Central memory CD4-positive, alpha-beta T cell (primary cell): ENCODE measurements at places on chromosomes 6 and 20.

DNA sequence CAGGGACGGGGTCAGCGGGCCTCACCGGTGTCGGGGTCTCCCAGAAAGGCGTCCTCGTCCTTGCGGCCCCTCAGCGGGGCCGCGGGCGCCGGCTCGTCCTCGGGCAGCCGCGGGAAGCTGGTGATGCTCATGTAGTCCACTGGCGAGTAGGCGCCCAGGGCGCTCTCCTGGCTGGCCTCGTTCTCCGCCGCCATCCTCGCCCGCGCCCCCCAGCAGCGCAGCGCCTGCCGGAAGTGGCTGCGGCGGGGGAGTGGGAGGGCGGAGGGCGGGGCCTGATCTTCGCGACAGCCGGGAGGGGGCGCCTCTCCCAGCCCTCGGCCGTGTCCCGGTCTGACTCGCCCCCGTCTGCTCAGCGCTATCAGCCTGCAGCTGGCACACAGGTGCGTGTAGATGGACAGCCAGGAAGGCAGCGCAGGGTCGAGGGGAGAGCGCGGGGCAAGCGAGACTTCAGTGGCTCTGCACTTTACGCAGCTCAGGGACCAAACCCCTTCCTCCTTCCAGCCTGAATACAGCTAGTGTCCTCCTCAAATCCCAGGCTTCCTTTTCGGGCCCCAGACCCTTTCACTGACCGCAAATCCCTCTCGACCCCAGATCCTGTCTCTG, at the start of gene GGT7:
GGT7 (minus strand) TSS at position 235 of the 603 bp plus-strand sequence; CDS start at position 194, 41 bp downstream.
- DNase-seq = peak; percentile 81

- no peak for DNase-seq
Measured at GRCh38 chr6:146265056-146265455, 236.2 kb downstream of the GRM1 start.

DNA sequence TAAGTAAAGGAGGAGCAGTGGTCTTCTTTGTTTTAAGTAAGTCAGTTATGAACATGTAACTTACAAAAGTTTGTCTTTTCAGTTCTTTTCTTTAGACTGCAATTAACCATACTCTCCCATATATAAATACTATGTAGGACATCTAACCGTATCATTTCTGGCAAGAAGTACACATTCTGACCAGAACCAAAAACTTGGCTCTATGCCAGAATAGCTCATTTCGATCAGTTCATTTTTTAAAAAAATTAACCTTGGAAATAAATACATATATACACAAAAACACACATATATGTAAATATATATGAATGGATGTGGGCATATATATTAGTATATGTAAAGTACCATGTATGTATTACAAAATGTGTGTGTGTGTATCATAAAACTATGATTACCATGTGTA, 145.0 kb downstream of the PHACTR1 start:
- DNase-seq = no peak

DNA sequence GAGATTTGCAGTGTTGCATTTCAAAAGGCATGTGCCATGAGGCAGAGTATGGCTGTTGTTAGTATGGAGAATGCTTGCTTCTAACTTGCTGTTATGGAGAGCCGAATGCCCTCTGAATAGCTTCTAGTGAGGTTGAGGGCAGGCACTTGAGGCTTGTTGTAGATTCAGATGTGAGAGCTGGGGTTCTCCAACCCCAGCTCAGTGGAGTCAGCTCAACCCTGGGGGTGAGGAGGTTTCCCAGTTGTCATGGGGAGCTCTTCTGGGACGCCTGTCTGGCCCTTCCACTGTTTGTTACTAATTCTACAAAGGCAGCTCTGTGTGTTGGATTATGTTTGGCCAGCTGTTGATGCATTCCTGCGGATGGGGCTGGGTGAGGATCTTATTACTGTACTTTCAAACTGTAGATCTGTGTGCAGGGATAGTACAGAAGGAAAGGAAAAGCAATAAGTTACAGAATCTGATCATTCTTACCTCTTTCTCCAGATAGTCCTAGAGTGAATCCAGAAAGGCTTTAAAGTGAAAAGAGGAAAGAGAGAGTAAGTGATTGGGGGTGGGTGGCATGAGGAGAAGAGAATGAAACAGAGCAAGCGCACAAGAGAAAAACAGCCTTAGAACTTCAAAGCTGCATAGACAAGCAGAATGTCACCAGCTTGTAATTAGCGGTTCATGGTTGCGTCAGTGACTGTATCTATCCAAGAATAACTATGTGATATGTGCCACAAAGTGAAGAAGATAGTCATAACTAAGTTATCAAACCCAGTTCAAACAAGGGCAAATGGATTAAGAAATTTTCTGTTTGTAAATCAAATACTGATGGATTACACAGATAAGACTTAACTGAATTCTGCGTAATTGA, 148.7 kb downstream of the PRL start:
- DNase-seq = no peak

GRCh38 chr6:151434369-151434768, 17.6 kb downstream of the RMND1 start:
- no peak for DNase-seq

GRCh38 chr6:139743664-139744437, 369.4 kb upstream of the CITED2 start:
- no peak for DNase-seq

DNA sequence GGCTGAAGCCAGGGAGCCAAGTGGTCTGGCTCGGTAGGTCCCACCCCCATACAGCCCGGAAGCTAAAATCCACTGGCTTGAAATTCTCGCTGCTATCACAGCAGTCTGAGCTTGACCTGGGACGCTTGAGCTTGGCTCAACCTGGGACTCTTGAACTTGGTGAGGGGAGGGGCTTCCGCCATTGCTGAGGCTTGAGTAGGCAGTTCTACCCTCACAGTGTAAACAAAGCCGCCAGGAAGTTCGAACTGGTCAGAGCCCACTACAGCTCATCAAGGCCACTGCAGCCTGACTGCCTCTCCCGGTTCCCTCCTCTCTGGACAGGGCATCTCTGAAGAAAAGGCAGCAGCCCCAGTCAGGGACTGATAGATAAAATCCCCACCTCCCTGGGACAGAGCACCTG, 1337.7 kb downstream of the HACE1 start:
- DNase-seq = no peak

DNA sequence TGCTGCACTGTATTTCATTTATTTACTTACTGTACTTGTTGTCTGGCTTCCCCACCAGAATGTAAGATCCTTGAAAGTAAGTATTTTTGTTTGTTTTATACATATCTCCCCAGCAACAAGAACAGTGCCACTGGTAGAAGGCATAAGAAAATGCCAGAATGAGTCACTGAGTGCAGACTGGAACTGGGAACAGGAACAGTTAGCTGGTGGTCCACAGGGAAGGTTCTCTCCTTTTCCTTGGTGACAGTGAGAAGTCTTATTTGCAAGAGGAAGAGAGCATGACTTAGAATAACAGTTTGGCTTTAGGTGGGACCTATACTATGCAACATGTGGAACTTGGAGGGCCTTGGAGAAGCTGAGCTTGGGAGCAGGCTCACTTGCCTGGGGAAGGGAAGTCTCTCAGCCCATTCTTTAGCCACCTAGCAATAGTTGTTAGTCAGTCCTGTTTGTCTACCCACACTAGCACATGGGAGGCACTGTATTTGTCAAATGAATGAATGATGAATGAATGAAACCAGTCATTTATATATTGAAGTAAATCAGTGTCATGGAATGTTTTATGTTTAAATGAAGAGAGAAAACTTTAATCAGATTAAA, 203.5 kb downstream of the KCNQ5 start:
- no peak for DNase-seq

- no peak for DNase-seq
Measured at GRCh38 chr6:113381232-113381631, 475.9 kb upstream of the MARCKS start.

- no peak for DNase-seq
Measured at GRCh38 chr6:100761841-100762240, 119.3 kb downstream of the ASCC3 start.

GRCh38 chr20:7770578-7770977, 169.7 kb downstream of the HAO1 start:
- DNase-seq = no peak

DNA sequence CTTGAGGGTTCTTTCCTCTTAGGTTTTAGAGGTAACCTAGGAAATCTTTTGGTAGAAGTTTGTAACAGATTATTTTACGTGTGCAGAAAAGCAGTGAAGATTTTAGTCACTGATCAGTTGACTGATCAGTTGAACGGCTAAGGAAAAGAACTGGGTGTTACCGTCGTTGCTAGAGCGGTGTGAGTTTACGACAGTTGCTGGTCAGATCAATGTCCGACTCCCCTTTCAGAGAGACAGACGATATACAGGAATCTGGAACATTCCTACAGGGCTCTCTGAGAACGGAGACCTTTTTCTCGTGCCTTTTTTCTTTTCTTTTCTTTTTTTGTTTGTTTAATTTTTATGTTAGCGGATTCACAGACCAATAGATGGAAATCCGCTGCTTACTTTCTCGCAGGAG, 132.1 kb upstream of the ZNF184 start:
- no peak for DNase-seq

GRCh38 chr20:35503841-35504561, 25.5 kb downstream of the C20orf173 start:
- DNase-seq = no peak

DNA sequence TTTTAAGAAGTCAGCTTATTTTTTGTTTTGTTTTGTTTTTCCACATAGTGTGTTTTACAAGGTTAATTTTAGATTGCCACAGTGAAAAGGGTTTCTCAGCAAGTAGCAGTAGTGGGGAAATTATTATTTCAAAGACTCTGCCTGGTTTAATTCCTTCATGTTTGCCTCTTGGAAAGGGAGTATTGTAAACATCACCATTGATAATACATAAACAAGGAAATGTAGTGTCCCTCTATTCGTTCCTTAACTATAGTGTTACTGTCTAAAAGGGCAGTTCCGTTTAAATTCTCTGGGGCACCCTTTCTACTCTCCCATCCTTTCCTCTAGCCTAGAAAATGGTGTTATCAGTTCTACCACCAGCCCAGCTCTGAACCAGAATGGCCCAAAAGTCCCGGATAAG, 391.0 kb upstream of the SOX4 start:
- no peak for DNase-seq

DNA sequence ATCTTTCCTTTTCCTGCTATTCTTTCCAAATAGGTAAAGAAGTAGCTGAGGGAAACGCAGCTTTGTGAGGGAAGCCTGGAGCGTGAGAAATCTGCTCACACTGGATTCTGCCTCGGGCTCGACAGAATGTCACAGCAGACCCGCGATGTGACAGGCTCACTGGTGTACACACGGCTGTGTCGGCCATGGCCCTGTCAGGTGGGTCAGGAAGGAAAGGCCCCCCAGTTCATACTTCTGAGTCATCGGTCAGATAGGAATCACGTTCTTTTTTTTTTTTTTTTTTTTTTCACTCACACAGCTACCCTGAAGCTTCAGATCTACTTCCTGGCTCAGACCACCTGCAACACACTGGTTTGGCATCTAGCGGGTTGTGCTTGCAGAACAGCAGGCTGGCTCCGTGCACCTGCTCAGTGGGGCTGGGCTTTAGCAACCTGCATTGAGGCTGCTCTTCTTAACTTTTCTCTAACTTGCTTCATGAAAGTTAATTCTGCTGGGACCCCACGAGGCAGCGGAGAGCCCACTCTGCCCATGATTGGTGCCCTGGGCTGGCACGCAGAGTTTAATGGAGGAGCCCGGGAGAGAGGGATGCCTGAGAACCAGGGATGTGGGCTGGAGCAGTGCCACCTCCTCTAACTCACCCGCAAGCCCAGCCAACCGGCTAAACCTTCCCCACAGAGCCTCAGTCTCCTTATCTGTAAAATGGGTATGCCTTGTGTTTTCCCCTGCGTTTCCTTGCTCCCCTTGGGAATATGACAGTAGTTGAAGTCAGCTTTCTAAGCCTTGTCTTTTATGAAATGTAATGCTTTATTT, 61.5 kb upstream of the FNDC1 start:
- DNase-seq = peak; percentile 64

GRCh38 chr20:6886065-6886729, 118.7 kb downstream of the BMP2 start:
- DNase-seq = no peak

DNA sequence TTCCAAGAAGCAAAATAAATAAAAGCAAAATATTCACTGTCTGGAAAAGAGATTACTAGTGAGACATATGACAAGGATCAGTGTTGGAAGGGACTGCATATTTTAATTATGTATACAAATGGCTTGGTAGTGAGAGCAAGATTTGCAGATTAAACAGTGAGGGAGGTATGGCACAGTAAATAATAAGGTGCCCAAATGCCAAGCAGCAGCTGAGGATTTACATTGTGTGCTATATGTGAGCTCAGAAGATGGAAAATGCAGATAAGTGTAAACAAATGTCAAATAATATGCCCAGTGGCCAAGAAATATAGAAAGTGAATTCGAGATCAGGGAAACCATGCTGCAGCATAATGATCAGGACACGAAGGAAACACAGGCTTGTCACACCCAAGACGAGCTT, 173.8 kb upstream of the NRSN1 start:
- no peak for DNase-seq

DNA sequence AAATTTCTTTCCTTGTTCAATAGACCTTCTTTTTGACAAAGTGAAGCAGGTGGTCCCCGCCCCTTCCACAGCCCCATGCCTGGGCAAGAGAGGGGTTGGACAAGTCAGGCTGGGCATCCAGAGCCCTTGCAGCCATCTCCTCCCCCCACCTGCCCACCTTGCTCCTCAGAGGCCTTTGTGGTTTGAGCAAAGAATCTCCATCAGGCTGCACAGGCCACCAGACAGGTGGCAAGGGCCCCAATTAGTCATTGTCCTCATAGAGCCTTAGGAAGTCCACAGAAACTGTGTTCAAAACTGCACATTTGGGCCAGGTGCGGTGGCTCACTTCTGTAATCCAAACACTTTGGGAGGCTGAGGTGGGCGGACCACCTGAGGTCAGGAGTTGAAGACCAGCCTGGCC, 1.5 kb upstream of the MAPK13 start:
- no peak for DNase-seq

DNA sequence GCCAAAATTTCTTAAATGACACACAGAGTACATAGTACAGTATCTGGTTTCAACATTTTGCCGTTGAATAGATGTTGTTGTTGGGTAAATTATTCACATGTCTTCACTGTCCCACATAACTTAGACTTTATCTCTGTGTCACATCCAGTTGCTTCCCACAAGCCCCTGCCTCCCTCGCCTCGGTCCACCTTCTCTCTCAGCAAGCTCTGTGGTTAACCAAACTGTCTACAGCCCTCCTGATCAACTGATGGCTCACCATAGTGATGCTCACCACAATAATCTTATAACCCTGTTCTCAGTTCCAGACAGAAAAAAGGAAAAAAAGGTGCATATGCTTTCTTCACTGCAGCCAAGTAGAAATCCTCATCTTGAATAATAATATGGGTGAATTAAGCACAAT, 23.0 kb downstream of the IL17F start:
- DNase-seq = no peak

DNA sequence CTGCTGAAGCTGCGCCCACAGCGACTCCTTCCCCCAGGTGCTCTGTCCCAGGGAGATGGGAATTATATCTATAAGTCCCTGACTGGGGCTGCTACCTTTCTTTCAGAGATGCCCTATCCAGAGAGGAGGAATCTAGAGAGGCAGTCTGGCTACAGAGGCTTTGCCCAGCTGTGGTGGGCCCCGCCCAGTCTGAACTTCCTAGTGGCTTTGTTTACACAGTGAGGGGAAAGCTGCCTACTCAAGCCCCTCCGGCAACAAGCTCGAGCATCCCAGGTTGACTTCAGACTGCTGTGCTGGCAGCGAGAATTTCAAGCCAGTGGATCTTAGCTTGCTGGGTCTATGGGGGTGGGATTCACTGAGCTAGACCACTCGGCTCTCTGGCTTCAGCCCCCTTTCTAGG, 152.5 kb upstream of the MAP3K7 start:
- DNase-seq = no peak

GRCh38 chr20:35953387-35954199, 709 bp downstream of the SCAND1 start:
- peak; percentile 73 for DNase-seq
